ENCODE measurements at places on chromosomes 12 and 14. TPM values are rescaled to one million over a fixed set of nuclear protein-coding genes. Genes with fewer than 3 reads are reported as not detected.

DNA sequence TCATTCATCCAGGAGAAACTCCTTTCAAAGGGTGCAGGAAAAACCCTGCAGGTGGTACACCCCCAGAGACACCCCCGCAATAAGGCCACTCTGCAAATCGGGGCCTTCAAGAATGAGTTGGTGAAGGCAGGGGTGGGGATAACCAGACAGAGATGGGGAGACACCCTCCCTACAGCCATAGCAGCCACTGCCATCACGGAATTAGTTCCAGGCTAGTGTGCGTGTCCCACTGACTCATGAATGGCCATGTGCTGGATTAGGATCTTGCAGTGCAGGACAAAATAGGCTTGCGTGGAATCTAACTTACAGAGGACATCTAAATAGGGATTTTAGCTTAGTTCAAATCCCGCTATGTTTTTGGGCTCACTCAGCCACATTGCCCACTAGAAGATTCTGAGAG is 37.8 kb downstream of the SPRING1 start:
- DNase-seq = no peak

- no peak for DNase-seq
Measured at GRCh38 chr14:64950889-64951288, 8.3 kb upstream of the GPX2 start.

DNA sequence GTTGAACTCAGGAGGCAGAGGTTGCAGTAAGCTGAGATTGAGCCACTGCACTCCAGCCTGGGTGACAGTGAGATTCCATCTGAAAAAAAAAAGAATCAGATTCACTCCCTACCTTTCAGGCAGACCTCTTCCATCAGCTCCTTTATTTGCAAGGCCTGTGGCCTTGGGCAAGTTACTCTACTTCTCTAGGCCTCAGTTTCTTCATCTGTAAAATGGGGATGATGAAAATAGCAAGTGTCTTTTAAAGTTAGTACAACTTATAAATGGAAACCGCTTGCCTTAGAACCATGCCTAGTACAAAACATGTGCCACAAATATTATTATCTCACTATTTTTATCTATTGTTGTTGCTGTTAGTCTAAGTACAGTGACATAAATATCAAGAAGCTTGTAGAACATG is 84.3 kb downstream of the STAB2 start:
- no peak for DNase-seq

DNA sequence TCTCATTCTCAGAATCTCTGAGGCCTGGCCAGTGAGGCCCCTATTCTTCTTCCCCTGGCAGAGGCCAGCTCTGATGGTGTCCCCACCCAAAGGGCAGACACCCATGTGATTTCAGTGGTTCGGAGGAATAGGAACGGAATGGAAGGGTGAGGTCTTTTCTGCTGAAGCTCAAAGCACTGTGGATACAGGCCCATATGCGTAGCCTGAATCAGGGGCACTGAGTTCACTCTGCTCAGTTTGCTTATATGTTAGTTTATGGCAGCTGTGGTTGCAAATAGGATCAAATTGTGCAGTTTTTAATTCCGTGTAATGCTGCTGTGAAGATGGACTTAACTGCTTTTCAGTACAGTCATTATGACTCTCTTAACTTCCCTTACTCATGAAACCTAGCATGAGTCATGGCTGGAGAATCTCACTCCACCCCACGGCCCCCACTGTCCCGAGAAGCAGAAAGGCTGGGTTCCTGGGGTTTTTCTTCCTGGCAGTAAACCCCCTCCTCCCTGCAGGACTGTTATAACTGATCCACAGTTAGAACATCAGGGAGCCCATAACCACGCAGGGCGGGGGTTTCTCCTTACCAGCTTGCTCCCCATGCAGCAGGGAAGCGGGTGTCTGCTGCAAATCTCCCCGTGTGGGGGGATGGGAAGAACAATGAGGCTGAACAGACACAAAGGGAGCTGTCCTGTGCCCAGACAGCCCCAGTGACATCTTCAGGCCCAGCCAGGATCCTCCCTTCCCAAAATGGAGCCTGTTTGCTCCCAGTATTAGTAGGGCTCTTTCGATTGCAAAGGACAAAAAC is 122.7 kb downstream of the SLC38A6 start:
- DNase-seq = peak; percentile 88

- DNase-seq = no peak
Measured at GRCh38 chr12:88665071-88665470, 84.8 kb upstream of the KITLG start.

- no peak for DNase-seq
Measured at GRCh38 chr12:120145164-120145563, 28.6 kb upstream of the RAB35 start.

- no peak for DNase-seq
Measured at GRCh38 chr12:96886998-96887677, 19.9 kb upstream of the NEDD1 start.

DNA sequence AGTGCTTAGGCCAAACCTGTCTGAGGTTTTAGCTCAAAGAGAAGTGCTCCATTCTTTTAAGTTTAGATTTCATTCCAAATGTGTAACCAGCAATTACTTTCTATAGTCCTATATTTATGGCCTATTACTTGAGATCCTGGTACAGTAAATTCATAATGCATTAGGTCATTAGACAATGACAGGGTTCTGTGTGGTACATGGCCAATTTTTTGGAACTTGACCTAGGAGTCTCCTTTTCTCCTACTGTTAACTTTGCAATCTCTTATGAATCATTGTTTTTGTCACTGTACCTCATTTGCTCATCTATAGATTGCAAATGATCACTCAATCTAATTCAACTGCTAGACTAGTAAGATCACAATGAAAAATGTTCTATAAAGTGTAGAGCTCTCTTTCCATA is 136.7 kb downstream of the PDE3A start:
- no peak for DNase-seq

GRCh38 chr12:10142976-10143589 is 13.1 kb upstream of the CLEC7A start:
- DNase-seq = no peak

GRCh38 chr12:62916632-62917425 is 18.1 kb downstream of the PPM1H start:
- no peak for DNase-seq

GRCh38 chr12:24591715-24592440 is 357.0 kb downstream of the BCAT1 start:
- no peak for DNase-seq

DNA sequence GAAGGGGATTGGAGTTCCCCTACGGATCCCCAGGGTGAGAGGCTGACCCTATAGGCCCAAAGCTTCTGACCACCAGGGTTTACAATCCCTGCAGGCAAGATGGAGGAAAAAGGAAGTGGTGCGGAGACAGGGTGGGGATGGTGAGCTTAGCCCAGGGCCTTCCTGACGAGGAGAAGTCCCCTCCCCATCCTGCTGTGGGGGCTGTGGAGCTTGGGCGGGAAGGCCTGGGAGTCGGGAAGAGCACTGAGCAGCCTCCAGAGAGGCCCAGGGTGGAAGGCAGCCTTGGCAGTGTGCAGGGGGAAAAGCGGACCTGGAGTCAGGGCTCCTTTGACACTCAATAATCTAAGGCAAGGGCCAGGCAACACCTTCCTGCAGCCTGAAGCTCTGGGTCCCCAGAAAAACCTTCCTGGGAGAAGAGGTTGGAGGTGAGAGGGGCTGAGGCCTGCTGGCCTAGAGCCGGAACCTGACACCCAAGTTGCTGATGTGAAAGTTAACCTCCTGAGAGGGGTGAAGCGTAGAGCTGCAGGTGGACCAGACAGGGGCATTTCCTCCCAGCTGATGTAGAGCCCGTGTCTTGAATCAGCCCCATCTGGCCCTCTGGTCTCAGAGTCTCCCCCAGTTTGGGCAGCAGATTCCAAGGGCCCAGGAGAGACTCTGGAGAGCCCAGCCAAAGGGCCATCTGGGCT is 6.0 kb downstream of the HDAC7 start:
- DNase-seq = no peak

DNA sequence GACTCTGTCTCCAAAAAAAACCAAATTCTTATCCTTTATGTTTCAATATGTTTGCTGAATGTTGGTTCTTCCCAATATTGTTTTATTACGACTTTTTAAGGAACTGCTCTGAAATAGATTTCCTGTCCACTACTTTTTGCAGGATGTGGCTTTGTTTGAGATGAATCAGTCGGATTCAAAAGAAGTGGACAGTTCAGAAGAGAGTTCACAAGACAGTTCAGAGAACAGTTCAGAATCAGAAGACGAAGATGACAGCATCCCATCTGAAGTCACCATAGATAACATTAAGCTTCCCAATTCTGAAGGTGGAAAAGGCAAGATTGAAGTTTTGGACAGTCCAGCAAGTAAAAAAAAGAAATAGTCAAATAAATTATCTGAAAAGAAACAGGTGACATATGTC is 8.2 kb downstream of the NOPCHAP1 start:
- DNase-seq = no peak

- DNase-seq = no peak
Measured at GRCh38 chr12:84362552-84362897, 550.1 kb downstream of the SLC6A15 start.

GRCh38 chr14:96192975-96193805 is 11.4 kb upstream of the BDKRB2 start:
- no peak for DNase-seq

DNA sequence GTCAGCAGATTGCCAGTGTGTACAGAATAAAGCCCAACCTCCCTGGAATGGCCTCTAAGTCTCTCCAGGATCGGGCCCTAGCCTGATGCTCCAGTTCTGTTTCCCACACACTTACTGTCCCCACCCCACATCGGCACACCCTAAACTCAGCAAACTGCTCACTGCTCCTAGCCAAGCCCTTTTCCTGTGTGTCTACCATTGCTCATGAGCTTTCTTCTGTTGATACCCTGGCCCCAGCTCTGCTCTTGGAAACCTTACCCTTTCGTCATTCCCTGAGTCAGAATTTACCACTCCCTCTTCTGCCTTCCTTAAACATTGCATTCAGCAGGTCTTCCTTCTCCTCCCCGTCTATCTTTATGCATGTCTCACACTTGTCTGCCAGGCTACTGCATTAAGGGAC is 158.9 kb downstream of the TMX1 start:
- DNase-seq = peak; percentile 100

The NUP37 gene
- 68.8 TPM for total RNA-seq

The CIROP gene
- not detected for total RNA-seq

The SINHCAF gene
- total RNA-seq = 62.1 TPM

The TAS2R43 gene
- 0.21 TPM for total RNA-seq

The TAMALIN gene
- total RNA-seq = 0.11 TPM

The PZP gene
- total RNA-seq = not detected
